ENCODE measurements at places on chromosomes 16 and 17.

- no peak for DNase-seq
Observed at GRCh38 chr16:23502466-23502865, 7.8 kb downstream of the GGA2 start.

GRCh38 chr16:85517563-85518179, 95.5 kb upstream of the GSE1 start:
- DNase-seq, result no peak

DNA sequence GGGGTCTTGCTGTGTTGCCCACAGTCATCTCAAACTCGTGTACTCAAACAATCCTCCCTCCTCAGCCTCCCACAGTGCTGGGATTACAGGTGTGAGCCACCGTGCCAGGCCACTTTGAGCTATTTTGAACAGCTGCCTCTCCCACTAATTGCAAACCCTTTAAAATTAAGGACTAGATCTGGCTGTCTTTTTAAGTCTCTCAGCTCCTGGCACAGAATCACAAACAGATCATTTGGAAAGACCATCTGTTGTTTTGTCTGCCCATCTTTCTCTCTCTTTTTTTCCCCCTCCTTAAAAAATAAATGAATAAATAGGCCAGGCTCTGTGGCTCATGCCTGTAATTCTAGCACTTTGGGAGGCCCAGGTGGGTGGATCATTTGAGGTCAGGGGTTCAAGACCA, 10.9 kb upstream of the STAT3 start:
- DNase-seq, result no peak

GRCh38 chr17:82400206-82400605, 17.9 kb upstream of the HEXD start:
- no peak for DNase-seq

GRCh38 chr17:21252796-21253645, at the start of gene NATD1:
TSS of gene NATD1 (minus strand) at chr17:21253410. CDS start at chr17:21253264, 146 bp downstream.
- DNase-seq, result peak; percentile 47

GRCh38 chr16:23345237-23345636, 43.1 kb downstream of the SCNN1B start:
- no peak for DNase-seq

- no peak for DNase-seq
Observed at GRCh38 chr17:29344201-29344856, 45.8 kb upstream of the TAOK1 start.

DNA sequence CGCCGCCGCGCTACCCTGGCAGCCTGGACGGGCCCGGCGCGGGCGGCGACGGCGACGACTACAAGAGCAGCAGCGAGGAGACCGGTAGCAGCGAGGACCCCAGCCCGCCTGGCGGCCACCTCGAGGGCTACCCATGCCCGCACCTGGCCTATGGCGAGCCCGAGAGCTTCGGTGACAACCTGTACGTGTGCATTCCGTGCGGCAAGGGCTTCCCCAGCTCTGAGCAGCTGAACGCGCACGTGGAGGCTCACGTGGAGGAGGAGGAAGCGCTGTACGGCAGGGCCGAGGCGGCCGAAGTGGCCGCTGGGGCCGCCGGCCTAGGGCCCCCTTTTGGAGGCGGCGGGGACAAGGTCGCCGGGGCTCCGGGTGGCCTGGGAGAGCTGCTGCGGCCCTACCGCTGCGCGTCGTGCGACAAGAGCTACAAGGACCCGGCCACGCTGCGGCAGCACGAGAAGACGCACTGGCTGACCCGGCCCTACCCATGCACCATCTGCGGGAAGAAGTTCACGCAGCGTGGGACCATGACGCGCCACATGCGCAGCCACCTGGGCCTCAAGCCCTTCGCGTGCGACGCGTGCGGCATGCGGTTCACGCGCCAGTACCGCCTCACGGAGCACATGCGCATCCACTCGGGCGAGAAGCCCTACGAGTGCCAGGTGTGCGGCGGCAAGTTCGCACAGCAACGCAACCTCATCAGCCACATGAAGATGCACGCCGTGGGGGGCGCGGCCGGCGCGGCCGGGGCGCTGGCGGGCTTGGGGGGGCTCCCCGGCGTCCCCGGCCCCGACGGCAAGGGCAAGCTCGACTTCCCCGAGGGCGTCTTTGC, 3.1 kb downstream of the HIC1 start:
- DNase-seq, result no peak

DNA sequence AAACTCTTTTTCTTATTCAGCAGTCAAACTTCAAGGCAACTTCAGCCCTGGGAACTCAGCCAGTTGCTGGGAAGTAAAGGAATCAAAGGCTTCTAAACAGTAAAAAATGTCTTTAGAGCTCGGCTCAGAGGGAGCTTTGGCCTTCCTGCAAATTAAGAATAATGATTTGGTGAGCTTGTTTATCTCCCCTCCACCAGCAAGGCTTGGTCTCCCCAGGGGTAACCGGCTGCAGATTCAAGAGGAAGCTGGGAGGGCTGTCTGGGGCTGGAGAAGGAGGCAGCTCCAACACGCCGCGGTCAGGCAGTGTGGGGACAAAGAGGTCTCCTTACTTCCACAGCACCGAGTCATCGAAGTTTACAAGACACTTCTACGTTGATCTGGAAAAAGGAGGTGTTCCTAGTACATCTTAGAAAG, 17.7 kb upstream of the DOC2B start:
- DNase-seq, result no peak

DNA sequence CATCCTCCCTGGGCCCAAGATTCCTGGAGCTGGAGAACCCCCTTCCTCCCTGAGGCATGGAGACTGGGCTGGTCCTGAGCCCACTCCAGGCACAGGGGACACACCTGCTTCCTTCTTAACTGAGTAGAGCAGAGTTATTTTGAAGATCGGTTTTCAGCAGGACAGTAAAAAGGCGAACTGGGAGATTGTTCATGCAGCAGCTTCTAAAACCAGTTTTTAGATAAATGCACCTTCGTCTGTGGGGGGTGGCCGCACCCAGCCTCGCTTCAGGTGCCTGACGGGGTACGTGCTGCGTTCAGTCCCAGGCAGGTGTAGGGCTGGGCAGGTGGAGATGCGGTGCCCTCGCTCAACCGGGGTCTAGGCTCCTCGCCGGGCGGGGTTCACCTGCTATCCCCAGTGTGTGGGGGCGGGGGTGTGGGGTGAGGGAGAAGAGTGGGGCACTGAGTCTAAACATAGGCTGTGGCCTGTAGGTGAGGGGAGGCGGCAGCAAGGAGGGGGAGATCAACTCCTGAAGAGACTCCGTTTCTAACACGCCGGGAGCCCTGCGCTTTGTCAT, 69.5 kb downstream of the JPH3 start:
- DNase-seq, result no peak

DNA sequence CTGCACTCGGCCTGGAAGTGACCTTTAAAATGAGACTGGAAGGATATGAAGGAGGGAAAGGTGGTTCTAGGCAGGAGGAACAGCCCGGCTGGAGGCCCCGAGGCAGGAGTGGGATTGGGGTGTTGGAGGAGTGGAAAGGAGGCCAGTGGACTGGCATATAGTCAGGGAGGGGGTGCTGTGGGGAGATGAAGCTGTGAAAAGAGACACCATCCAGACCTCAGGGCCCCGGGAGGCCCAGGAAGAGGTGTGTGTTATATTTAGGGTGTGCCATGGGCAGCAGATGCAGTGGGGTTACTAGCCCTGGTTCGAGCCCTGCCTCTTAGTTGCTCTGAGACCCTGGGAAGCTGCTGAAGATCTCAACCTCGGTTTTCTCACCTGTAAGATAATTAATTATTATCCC, 18.9 kb upstream of the DOK4 start:
- no peak for DNase-seq

DNA sequence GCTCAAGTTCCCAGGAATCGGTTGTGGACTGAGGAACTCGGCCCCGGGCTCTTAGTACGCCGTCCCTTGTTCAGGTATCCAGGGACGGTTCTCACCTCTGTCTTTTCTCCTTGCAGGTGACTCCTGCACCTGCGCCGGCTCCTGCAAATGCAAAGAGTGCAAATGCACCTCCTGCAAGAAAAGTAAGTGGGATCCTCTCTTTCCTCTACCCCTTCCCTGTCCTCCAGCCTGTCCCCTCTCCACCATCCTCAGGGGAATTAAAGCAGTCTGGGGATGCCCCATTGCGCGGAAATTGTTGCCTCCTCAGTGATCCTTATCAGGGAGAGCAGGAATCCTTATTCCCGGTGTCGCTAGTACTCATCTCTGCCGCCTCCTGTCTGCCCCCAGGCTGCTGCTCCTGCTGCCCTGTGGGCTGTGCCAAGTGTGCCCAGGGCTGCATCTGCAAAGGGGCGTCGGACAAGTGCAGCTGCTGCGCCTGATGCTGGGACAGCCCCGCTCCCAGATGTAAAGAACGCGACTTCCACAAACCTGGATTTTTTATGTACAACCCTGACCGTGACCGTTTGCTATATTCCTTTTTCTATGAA, 585 bp downstream of the MT2A start:
- no peak for DNase-seq

- DNase-seq, result no peak
Observed at GRCh38 chr16:74561626-74562025, 45.3 kb downstream of the GLG1 start.

DNA sequence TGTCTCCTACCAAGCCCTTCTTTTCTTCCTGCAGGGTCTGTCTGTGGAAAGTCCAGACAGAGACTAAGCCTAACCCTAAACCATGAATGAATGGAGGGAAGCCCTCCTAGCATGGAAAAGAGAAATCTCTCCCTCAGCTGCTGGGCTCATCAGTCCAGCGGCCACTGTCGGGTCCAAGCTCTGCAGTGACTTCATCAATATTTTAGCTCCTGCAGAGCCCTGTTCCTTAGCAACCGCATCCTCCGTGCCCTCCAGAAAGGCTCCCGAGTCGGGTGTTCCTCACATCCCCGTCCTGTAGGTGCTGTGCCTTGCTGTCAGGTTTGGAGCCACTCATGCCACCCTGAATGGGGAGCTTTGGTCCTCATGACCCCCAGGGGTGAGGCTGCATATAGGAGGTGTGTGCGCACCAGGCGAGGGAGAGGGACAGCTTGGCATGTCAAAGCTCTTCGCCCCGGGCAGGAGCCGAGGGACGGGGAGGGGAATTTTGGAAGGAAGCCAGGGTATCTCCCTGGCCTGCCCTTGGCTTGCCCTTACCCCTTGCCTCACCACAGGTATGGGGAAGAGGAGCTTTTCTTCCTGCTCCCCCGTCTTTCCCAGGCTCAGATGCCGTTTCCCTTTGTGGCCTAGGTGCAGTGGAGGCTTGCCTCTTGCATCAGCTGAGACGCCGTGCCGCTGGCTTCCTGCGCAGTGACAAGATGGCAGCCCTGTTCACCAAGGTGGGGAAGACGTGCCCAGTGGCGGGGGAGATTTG, 23.9 kb downstream of the SGSM2 start:
- DNase-seq, result no peak

- DNase-seq, result no peak
Observed at GRCh38 chr16:67803894-67804293, 2.5 kb downstream of the RANBP10 start.

DNA sequence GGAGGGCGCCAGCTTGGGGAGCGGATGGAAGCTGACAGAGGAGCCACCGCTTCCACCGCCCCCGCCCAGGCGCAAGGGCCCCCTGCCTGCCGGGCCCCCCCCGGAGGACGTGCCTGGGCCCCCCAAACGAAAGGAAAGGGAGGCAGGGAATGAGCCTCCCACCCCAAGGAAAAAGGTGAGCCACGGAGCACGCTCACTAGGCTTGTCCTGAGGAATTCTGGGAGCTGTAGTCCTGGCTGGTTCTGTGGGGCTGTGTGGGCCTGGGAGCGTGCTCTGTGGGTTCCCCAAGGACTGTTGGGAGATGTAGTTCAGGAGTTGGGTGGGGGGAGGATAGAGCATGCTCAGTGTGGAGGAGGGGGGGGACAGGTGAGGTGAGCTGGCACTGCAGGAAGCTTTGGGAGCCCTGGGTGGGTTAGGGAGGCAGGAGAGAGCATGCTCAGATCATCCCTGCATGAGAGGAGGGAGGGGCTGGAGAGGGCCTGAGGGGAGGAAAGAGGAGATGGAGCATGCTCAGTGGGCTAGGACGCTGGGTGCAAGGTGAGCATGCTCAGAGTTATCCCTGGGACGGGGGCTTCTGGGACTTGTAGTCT, 4.5 kb downstream of the FBXL19 start:
- DNase-seq, result peak; percentile 26

GRCh38 chr16:28572696-28573510, 19.2 kb downstream of the SGF29 start:
- DNase-seq, result no peak

GRCh38 chr17:5695480-5695879, 111.2 kb upstream of the NLRP1 start:
- no peak for DNase-seq

GRCh38 chr16:50953290-50953689, 197.8 kb downstream of the SALL1 start:
- no peak for DNase-seq

GRCh38 chr17:4110152-4110551, 32.7 kb downstream of the ZZEF1 start:
- DNase-seq, result no peak

- no peak for DNase-seq
Observed at GRCh38 chr16:69321080-69321479, 9.3 kb downstream of the PDF start.

DNA sequence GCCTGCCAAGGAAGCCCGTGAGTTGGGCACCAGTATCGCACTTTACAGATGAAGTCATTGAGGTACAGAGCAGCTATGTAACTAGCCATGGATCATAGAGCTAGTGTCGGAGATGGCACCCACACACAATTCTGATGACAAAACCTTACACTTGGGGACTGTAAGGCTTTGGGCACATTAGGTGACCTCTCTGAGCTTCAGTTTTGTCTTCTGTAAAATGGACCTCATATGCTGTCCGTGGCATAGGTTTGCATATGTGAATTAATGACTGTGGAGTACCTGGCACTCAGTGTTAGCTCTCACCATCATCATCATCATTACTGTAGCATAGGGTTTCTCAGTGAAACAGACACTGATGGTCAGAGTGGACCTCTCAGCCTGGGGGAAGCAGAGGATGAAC, 50.3 kb downstream of the CMIP start:
- no peak for DNase-seq

DNA sequence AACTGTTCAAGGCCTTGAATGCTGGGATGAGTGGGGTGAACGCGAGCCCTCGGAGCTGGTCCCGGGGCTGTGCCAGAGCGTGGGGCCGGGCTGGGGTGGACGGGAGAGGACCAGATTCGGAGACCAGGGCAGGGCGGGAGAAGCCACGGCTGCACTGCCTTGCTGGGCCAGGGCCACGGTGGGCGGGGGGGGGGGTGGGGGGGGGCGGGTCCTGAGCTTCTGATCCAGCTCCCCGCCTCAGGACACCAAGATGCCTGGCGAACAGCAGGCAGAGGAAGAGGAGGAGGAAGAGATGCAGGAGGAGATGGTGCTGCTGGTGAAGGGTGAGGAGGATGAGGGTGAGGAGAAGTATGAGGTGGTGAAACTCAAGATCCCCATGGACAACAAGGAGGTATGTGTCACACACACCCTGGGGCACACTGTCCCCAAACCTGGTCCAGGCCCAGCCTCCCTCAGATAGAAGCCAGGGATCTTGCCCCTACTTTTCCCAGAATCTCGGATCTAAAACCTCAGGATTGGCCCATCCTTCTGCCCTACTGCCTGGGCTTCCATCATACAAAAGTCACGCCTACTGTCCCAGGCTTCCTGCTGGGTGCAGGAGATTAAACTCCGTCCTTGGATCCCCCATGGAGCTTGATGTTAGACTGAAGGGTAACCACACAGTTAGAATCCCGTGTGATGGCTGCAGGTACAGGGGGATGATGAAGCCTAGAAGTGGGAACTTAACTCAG, 563 bp downstream of the ZNF771 start:
- DNase-seq, result no peak
